ENCODE measurements at places on chromosomes 1 and 21.

GRCh38 chr1:113676524-113676923, 82.8 kb downstream of the PHTF1 start:
- no peak for DNase-seq

DNA sequence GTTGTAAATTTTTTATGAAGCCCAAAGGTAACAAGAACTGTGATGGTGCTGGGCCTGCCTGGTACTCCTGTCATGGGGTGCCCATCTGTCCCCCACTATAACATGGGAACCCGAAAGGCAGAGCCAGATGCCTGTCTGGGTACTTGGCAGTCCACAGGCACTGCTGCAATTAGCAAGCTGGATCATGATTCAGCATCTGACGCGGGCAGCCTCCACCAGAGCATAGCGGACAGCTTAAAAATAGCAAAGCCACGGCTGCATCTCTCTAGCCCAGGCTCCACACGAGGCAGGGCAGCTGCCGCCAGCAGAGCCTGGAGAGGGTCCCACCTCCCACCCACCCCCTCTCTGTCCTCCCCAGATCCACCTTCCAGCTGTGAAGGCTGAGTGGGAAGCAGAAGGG, 22.9 kb downstream of the SUSD4 start:
- DNase-seq: no peak

- no peak for DNase-seq
These were observed 95.0 kb upstream of the C1orf105 start for GRCh38 chr1:172325531-172325930.

DNA sequence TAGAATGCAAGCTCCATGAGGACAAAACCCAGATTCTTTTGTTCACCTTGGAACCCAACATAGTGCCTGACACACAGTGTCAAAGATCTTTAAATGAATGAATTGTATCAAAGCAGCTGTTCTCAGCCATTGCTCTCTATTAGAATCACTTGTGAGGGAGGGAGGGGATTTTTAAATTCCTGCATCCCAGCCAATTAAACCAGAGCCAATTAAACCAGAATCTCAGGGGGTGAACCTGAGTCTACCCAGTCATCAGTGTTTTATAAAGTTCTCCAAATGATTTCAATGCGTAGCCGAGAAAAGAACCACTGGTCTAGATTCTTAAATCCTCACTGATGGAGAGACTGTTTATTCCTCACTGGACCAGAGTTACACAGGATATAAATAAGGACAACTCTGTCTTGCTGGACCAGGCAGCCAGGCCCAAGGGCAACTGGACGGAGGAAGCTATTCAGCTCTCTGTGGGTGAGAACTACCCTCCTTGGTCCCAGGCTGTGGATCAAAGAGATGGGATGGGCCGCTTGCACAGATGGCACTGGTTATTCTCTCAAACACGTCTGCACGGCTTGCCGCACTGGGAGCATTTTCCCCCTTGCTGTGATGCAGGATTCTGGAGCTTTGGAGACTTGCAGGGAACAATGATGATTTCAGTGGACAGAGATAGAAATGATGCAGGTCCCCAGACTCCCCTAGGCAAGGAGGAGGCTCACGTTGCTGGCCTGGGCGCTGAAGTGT, 20.0 kb upstream of the CDCA8 start:
- DNase-seq: no peak

GRCh38 chr1:236748268-236748870, 46.7 kb upstream of the MTR start:
- no peak for DNase-seq

DNA sequence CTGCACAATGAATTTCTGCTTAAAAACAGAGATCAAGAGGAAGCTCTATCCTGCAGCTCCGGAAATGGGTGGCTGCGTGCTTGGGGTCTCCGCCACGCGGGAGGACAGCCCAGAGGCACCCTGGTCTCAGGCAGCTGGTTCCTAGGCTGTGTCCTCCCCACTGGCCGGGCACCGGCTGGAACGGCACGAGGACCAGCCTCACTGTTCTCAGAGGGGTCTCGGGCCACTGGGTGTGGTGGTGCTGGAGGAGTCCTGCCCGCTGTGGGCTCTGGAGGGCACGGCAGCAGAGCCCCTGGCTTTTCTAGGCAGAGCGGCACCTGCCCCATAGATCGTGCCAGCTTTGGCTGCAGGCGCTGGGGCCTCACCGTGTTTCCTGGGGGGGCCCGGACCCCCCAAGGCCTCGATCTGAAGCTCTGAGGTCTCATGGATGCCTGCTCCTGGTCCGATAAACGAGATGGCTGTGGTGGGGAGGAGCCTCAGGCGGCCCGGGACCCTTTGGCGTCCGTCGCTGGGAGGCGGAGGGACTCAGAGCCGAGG, 8.2 kb upstream of the RNF223 start:
- no peak for DNase-seq

GRCh38 chr1:46181343-46182260, 5.3 kb upstream of the P3R3URF start:
- no peak for DNase-seq

DNA sequence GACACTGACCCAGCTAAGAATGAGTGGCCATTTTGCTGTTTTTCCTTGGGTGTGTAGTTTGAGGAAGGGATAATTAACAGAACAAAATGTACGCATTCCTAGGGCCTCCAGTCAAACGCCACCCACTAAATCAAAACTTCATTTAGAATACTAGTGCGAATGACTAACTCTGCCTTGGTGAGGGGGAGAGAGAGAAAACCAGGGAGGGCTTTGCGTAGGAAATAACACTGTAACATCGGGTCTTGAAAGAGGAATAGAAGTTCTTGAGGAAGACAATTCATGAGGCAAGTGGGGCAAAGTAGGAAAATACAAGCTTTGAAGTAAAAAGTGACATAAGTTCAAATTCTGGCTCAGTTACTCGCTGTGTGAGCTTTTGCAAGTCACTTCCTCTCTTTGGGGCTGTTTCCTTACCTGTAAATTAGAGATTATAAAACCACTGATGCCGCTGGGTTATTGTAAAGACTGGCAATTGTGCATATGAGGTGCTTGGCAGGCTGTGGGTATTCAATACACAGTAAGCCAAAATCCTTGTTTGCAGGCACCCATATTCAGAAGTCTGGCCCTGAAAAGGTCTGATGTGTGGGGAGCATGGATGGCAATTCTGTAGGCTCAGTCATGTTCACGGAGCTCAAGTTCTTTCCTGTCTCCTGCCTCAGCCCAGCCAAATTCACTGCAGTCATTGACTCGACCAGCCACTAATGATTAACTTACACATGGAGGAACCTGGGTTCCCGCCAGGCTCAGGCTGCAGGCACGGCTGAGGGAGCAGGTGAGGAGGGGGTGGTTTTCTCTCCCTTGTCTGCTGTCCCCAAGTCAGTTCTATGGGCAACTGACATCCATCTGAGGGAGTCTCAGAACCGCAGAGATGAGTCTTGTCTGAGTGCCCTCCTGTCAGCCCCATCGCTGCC, 140.3 kb upstream of the CSF3R start:
- DNase-seq: no peak

- DNase-seq: no peak
These were observed 36.0 kb downstream of the SIPA1L2 start for GRCh38 chr1:232593717-232594502.

DNA sequence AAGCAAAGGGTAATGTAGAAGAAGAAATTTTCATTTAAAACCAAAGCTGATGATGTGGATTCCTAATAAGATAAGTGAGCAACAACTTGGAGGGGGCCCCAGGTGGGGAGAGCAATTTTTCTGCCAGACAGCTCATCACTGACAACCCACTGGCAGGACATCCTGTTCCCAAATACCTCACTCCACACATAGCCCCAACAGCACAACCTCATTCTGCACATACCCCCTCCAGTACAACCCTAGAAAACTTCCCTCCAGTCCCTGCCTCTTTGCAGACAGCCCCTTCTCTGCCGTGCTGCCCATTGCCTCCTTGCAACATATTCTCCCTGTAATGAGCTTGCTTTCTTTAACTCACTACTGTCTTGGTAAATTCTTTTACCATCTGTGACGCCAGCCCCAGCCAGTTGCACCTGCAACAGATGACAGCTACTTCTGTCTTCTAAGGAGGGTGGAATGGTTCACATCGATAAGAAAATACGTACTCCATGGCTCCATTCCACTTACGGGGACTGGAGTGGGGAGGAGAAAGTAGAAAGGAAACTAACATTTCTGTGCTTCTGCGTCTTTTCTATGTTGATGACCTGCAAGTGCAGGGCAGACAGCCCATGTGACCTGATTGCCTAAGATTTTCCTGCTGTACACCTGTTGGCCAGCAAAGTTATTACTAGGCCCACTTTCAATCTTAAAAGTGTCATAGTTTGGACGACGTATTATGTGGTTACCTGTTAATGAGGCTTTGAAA, 14.7 kb downstream of the RHEX start:
- no peak for DNase-seq

- no peak for DNase-seq
These were observed 8.7 kb upstream of the S100A8 start for GRCh38 chr1:153399401-153400055.

GRCh38 chr1:63414691-63415365, 47.4 kb downstream of the ALG6 start:
- DNase-seq: no peak

GRCh38 chr1:207965392-207966387, 54.8 kb upstream of the CD34 start:
- no peak for DNase-seq

- DNase-seq: no peak
These were observed 32.1 kb upstream of the ADORA3 start for GRCh38 chr1:111535256-111536191.

- DNase-seq: peak; percentile 81
These were observed 8.3 kb downstream of the LIN28A start for GRCh38 chr1:26418865-26419349.

GRCh38 chr21:14072761-14073535, 137.8 kb downstream of the LIPI start:
- peak; percentile 6 for DNase-seq

- peak; percentile 26 for DNase-seq
These were observed 29.4 kb upstream of the SOD1 start for GRCh38 chr21:31629972-31630711.

DNA sequence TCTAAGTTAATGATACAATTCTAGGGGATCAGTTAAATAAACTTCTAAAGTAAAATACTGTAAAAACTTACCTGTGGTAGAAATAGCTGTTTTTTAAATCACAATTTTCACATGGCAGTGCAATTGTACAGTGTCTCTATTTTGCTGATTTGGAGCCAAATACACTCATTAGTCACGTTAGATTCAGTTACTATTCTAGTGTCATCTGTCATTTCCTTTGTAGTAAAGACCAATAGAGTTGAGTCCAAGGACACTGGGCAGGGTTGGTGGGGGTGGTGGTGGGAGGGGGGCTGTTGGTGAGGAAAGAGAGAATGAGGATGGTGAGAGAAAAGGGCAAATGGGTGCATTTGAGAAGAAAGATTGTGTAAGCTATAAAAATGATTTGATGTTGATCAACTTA, 33.6 kb downstream of the CD55 start:
- no peak for DNase-seq

GRCh38 chr1:23964790-23965740, 5.4 kb downstream of the PNRC2 start:
- DNase-seq: no peak

DNA sequence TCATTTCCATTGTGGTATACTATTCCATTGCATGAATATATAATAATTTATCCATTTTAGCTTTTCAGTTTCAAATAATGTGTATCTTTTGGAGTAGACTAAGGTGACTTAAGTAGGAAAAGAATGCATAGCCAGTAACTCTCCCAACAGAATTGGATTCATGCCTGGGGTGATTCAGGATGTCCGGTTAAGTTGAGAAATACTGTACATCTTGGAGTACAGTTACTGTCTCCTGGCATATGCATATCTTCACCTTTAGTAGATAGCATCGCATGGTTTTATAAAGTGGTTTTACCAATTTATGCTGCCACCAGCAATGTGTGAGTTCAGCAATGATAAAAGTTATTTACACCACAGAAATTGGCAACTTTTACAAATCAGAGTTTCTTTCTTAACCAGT, 18.6 kb upstream of the SLC6A9 start:
- DNase-seq: no peak

DNA sequence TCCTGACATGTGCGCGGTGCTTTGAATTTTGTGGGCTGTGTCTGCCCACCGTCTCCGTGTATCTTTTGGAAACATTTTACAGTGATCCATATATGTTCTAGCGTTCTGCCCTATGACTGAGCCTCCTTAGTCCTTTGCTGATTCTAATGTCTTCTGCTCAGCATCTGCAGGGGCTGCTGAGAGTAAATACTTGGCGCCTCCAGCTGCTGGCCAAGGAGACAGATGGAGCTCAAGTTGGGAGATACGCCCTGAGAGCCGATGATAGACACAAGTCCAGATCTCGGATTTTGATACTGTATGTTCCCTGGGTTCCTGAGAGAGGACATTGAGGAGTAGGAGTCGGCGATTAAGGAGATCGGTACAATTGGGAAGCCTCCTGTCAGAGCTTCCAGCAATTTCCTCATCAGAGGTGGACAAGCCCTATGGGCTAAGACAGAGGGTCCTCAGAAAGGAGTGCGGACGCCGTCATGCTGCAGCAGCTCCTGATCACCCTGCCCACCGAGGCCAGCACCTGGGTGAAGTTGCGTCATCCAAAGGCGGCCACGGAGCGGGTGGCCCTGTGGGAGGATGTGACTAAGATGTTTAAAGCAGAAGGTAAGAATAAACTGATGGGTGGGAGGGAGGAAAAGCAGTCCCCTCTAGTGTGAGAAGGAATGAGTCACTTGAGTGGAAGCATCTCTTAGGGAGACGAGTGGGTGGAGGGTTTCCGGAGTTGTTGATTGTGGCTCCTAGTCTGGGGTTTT, 390 bp downstream of the ZFP69B start:
- peak; percentile 19 for DNase-seq

- DNase-seq: no peak
These were observed 35.7 kb upstream of the BTG2 start for GRCh38 chr1:203269654-203270020.

DNA sequence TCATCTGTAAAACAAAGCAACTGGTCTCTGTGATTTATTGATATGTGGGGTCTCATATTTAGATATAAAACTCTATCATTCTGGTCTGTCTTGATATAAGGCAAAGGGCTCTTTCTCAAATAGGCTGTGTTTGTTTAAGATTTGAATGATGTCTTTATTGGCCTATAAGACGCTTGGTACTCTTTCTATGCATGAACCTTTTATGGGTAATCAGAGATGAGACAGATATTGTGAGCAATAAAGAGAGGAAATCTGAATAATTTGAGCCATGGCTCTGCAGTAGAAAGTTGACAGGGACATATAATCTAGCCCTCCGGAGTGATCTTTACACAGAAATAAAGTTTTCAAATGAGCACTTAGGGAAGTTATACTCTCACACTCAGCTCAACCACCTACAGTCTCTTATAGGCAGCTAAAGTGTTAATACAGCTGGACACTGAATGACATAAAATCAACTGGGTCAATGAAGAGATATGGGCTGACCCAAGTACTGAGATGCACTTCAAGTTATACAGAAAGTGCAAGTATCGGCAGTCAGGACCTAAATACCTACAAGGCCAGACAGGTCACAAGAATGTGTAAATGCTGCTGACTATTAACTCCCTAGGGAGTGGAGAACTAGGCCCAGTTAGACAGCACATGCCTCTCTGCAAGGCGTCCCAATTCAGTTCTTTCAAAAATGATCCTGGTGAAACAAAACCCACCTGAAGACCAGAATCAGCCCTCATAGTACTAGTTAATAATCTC, 111.0 kb downstream of the PTPN14 start:
- peak; percentile 35 for DNase-seq

GRCh38 chr1:85940656-85941306, 215.8 kb downstream of the COL24A1 start:
- DNase-seq: no peak

Data from iPS-NIHi11 (cell line).